Effector CD4-positive, alpha-beta T cell (primary cell): ENCODE measurements at places on chromosomes 4 and X.

DNA sequence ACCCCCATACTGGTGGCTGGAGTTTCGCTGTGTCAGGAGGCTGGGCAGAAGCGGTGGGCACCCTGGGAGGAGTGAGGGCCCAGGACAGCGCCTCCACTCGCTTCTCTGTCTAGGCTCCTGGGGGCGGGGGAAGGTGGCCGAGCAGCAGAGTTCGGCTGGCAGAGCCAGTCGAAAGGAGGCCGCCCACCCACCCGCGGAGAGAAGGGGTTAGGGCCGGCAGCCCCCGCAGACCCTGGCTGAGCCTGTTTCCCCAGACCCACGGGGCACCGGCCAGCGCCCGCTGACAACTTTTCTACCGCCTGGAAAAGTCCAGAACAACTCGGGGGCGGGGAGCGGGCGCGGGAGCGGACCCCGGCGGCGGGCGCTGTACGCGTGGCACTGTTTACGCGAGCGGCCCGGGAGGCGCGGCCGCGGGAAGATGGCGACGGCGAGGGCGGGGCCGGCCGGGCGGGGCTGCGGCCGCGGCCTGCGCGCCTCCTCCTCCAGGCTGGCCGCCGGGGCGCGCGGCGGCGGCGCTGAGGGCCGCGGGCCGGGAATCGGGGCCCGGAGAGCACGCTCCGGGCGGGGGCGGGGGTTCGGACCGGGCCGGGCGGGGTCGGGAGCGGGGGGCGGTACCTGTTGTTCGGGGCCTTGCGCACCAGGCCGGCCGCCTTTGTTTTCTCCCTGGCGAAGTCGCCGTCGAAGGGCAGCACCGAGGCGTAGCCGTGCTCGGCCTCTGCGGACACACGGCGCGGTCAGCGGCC, 628 bp downstream of the MXD4 start:
- DNase-seq, result peak; percentile 42

DNA sequence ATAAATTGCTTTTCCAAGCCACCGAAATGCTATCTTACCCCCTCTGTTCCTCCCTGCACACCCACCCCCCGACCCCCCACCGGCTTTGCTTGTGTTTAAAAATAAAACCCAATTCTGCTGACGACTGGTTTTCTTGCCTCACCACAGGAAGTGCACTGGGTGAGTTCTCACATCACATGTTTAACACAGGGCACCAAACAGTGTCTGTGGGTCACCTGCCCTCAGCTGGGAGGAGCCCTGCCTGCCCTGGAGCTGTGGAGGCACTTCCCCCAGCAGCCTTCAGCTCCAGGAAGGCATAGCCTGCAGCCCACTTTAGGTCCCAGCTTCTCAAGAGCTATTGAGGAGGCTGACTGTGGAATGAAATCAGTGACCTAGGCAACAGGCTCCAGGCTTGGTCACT, 8.8 kb downstream of the TMEM255A start:
- DNase-seq, result no peak

DNA sequence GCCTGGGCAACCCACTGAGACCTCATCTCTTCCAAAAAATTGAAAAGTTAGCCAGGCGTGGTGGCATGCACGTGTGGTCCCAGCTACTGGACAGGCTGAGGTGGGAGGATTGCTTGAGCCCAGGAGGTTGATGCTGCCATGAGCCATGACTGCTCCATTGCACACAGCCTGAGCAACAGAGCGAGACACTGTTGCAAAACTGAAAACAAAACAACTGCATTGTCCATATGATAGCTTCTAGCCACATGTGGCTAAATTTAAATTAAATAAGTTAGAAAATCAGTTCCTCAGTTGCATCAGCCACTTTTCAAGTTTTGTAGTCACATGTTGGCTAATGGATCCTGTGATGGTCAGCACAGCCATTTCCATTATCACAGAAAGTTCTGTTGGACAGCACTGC, 67.9 kb downstream of the GAB1 start:
- DNase-seq, result no peak

DNA sequence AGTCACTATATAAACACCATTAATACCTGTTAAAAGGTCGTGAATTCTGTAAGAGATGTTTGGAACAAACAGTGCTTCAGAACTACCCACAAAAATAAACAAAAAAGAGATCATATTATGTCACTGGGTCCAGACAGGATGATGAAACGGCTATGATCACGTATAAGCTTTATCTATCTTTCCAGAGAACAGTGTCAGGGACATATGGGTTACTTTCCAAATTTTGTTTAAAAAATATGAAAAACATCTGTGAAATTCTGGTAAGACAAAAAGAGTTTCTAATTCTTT, 90.0 kb downstream of the SORBS2 start:
- no peak for DNase-seq

GRCh38 chr4:31126881-31127398, 406.8 kb downstream of the PCDH7 start:
- DNase-seq, result no peak

- no peak for DNase-seq
These were observed 206.3 kb downstream of the SLC7A11 start for GRCh38 chr4:138035781-138036258.
